ENCODE measurements at places on chromosomes 12 and 14. TPM values are rescaled to one million over a fixed set of nuclear protein-coding genes. Genes with fewer than 3 reads are reported as not detected.
A peak's percentile ranks its signal among the peaks of the same experiment; 100 is the strongest.

CCDC175 gene
- not detected for total RNA-seq

PTCSC3 gene
- not detected for total RNA-seq

DNA sequence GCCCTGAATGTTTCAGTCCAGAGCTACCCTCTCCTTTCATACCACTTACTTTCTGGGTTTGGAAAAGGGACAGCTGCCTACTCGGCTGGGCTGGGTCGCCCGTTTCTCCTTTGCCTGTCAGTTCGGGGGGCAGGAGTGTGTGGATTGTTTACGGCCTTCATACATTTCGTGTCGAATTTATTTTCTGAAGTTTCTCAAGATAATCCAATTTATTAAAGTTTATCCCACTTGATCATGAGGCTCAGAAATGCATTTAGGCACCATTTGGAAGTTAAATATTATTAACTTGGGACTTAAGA lies 608 bp downstream of the ZNF410 start:
- H3K4me1 ChIP-seq = peaks cover 19% of the 10 kb centered on the region
- no peaks in the 10 kb centered on the region for H3K27me3 ChIP-seq
- peak overlapping the region; percentile 93 for H3K4me3 ChIP-seq
- H3K27ac ChIP-seq = peak overlapping the region; percentile 97
- DNase-seq = no peak

ADCY6 gene
- total RNA-seq = 26.0 TPM

- H3K4me3 ChIP-seq = no peak overlapping the region
- no peaks in the 10 kb centered on the region for H3K27me3 ChIP-seq
- H3K27ac ChIP-seq = no peak overlapping the region
- H3K36me3 ChIP-seq = no peaks in the 10 kb centered on the region
These were observed 15.5 kb upstream of the KLC1 start for GRCh38 chr14:103613517-103613916.

- no peaks in the 10 kb centered on the region for H3K4me1 ChIP-seq
- no peak overlapping the region for H3K4me3 ChIP-seq
- no peak overlapping the region for H3K27ac ChIP-seq
- H3K36me3 ChIP-seq = no peaks in the 10 kb centered on the region
These were observed 72.0 kb downstream of the FOS start for GRCh38 chr14:75350505-75351060.

DNA sequence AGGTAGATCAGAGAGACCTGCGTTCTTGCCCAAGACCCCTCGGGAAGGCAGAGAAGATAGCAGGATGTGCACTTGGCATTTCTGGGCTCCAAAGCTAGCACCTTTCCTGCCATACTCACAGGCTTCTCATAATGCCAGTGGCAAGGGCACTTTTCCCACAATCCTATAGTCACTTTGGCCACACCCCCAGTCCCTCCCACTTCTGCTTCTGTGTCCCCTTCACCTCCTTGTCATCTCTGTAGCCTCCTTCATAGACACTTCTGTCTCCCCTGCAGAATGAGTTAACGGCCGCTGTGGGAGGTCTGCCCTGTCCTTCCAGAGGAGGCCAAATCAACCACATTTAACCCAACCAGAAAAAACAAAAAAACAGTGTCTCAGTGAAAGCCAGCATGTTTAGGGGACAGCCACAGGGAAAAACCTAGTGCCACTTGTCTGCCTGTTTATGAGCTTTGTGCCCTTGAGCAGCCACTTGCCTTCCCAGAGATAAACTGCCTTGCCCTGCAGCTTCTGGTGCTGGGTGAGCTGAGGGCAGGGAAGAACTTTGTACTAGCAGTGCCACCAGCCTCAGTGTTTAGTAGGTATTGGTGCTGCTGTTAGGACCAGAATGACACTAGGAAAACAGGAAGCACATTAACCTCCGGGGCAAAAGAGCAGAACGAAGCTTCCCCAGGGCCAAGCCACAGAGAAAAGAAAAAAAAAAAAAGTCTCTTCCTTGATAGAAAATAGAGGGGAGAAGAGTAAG lies 193.0 kb upstream of the PWP1 start:
- no peaks in the 10 kb centered on the region for H3K27me3 ChIP-seq
- no peaks in the 10 kb centered on the region for H3K36me3 ChIP-seq
- H3K4me1 ChIP-seq = peaks cover 5% of the 10 kb centered on the region
- H3K4me3 ChIP-seq = no peak overlapping the region
- peak; percentile 33 for DNase-seq

DNA sequence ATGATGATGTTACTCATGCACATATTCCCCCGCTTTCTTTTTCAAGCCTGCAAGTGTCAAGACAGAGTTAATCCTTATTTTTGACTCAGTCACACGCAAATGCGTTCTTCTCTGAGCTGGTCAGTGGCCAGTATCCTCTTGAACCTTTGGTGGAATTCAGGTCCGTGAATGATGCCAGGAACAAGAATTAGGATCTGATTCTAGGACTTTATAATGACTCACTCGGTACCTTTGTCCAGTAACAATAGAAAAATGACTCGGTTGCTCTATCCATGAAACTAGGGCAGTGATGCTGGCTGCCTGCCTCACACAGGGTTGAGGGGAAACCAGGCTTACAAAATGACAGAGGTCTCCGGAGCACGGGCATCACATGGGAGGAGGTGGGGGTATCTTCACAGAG lies 185.8 kb upstream of the NUDT4 start:
- H3K27ac ChIP-seq = no peak overlapping the region
- no peak for DNase-seq
- H3K4me3 ChIP-seq = no peak overlapping the region

PROX2 gene
- total RNA-seq = not detected

DNA sequence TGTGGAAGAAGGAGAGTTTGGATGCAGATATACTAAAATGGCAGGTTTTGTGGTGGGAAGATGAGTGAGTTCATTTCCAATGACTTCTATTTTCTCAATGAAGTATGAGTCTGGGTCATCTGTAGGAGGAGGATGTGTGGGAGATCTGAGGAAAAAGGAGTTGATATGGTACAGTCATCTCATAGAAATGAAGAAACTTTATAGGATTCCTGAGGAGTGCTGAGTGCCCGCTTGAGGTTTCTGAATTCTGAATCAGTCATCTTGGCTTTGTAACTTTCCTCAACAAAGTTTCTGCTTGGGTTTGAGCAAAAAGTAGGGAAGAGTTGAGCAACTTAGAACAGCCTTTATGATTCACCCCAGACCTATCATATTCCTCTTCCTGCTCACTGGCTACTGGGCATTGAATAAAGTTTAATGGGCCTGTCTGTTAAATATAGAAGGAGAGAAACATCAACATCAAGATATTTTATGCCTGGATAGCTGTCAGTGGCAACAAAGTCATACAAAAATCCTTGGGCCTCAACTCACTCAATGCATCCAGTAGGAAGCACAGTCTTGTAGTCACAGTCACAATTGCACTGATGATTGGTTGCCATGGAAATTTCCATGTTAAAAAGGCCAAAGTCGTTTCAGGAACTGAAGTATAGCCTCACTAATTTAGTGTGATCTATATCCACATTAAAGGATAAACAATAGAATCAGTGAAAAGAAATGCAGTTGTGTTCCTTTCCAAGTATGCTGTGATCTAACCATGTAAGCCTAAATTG lies 284.7 kb downstream of the DUSP6 start:
- no peaks in the 10 kb centered on the region for H3K4me1 ChIP-seq
- H3K36me3 ChIP-seq = no peaks in the 10 kb centered on the region
- no peak overlapping the region for H3K4me3 ChIP-seq
- no peak overlapping the region for H3K27ac ChIP-seq
- DNase-seq = no peak

GRCh38 chr12:50016501-50017475 lies 8.5 kb downstream of the RACGAP1 start:
- H3K27me3 ChIP-seq = no peaks in the 10 kb centered on the region
- no peak overlapping the region for H3K4me3 ChIP-seq
- H3K4me1 ChIP-seq = peaks cover 30% of the 10 kb centered on the region
- DNase-seq = peak; percentile 76

GRCh38 chr12:70443062-70443673 lies 77.1 kb downstream of the KCNMB4 start:
- no peak overlapping the region for H3K27ac ChIP-seq
- no peaks in the 10 kb centered on the region for H3K36me3 ChIP-seq
- no peaks in the 10 kb centered on the region for H3K4me1 ChIP-seq
- H3K4me3 ChIP-seq = no peak overlapping the region

KRT74 gene
- total RNA-seq = not detected

GRCh38 chr12:1642513-1642912 lies 13.5 kb downstream of the WNT5B start:
- peaks cover 5% of the 10 kb centered on the region for H3K4me1 ChIP-seq
- no peaks in the 10 kb centered on the region for H3K36me3 ChIP-seq
- no peaks in the 10 kb centered on the region for H3K27me3 ChIP-seq
- DNase-seq = no peak
- H3K4me3 ChIP-seq = no peak overlapping the region

DNA sequence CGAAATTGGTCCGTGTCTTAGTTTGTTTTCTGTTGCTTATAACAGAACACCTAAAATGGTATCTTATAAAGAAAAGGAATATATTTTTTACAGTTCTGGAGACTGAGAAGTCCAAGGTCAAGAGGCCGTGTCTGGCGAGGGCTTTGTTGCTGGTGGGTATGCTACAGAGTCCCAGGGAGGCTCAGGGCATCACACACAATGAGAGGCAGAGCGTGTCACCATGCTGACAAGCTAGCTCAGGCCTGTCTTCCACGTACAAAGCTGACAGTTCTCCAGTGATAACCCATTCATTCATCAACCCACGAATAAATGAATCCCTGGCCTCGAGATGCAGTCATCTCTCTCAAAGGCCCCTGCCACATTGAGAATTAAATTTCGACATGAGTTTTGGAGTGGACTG lies 56.7 kb upstream of the AEBP2 start:
- no peak for DNase-seq
- no peaks in the 10 kb centered on the region for H3K27me3 ChIP-seq
- H3K4me1 ChIP-seq = no peaks in the 10 kb centered on the region
- no peak overlapping the region for H3K27ac ChIP-seq
- H3K4me3 ChIP-seq = no peak overlapping the region

GALNT16 gene
- 2.7 TPM for total RNA-seq

AQP6 gene
- total RNA-seq = 0.06 TPM

SYNDIG1L gene
- total RNA-seq = 2.4 TPM

KLHL33 gene
- total RNA-seq = 0.24 TPM

- no peaks in the 10 kb centered on the region for H3K4me1 ChIP-seq
- no peaks in the 10 kb centered on the region for H3K36me3 ChIP-seq
- DNase-seq = no peak
- no peaks in the 10 kb centered on the region for H3K27me3 ChIP-seq
- no peak overlapping the region for H3K4me3 ChIP-seq
These were observed 34.6 kb downstream of the NOC4L start for GRCh38 chr12:132178801-132179401.

ZC2HC1C gene
- total RNA-seq = 3.2 TPM

GRCh38 chr12:114974826-114975639 lies 291.1 kb upstream of the TBX3 start:
- H3K36me3 ChIP-seq = no peaks in the 10 kb centered on the region
- DNase-seq = no peak
- H3K4me1 ChIP-seq = no peaks in the 10 kb centered on the region
- no peaks in the 10 kb centered on the region for H3K27me3 ChIP-seq

GPR68 gene
- total RNA-seq = 2.8 TPM

TPH2 gene
- total RNA-seq = not detected

DNA sequence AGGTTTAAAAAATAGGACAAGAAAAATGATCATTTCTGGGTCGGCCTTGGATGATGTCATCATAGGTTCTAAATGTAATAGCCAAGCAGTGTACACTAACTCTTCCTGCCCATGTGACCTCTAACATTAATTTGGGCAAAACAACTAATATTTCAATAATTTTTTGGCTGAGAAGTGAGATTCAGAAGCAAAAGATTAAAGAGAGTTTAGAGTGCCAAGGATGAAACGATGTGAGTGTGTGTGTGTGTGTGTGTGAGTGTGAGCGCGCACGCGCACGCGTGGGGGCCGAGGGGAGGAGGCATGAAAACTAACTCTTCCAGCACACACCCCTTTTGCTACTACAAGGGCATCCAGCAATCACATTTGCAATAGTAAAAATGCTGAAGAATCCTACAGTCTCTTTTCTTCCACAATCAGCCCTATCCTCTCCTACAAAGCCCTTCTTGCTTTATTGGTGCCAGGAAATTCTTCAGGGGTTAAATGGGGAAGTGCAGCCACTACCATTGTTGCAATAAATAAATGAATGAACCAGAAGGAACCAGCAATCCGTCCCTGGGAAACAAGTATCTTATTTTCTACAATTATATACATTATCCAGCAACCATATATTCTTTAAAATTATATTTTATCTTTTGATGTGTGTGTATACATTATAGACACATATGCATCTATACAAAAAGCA lies 52.9 kb downstream of the PEBP1 start:
- no peaks in the 10 kb centered on the region for H3K27me3 ChIP-seq
- no peak overlapping the region for H3K27ac ChIP-seq
- H3K4me1 ChIP-seq = no peaks in the 10 kb centered on the region
- H3K4me3 ChIP-seq = peak overlapping the region; percentile 24
- DNase-seq = peak; percentile 85
- H3K36me3 ChIP-seq = no peaks in the 10 kb centered on the region

DNA sequence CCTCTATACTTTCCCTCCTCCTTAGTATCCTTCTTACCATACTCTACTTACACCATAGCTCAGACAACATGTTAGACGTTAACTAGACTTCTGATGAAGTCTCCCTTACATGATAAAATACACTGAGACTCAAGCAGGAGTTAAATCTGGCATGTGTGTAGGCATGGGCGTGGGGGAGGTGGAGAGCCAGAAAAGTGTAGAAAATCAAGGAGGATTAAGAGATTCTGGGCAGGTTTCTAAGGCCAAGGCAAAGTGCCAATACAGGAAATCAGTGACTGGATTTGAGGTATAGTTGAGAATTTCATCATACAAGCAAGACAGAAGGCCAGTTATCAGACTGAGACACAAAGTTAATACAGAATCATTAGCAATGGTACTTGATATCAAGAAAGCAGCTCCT lies 37.4 kb downstream of the EPS8 start:
- H3K36me3 ChIP-seq = no peaks in the 10 kb centered on the region
- no peak overlapping the region for H3K27ac ChIP-seq
- H3K4me3 ChIP-seq = no peak overlapping the region

GRCh38 chr14:73817020-73817655 lies 34.5 kb upstream of the PTGR2 start:
- DNase-seq = no peak
- no peaks in the 10 kb centered on the region for H3K4me1 ChIP-seq
- no peaks in the 10 kb centered on the region for H3K36me3 ChIP-seq
- H3K27me3 ChIP-seq = no peaks in the 10 kb centered on the region
- H3K27ac ChIP-seq = no peak overlapping the region

GRCh38 chr12:21823581-21823980 lies 49.1 kb upstream of the KCNJ8 start:
- H3K27ac ChIP-seq = no peak overlapping the region
- peaks cover 3% of the 10 kb centered on the region for H3K4me1 ChIP-seq
- no peaks in the 10 kb centered on the region for H3K36me3 ChIP-seq
- DNase-seq = peak; percentile 21

IL22 gene
- not detected for total RNA-seq

GDF11 gene
- total RNA-seq = 6.8 TPM

GRCh38 chr14:65303190-65303898 lies 109.2 kb upstream of the FUT8 start:
- H3K27ac ChIP-seq = no peak overlapping the region
- DNase-seq = no peak
- H3K4me3 ChIP-seq = no peak overlapping the region
- no peaks in the 10 kb centered on the region for H3K36me3 ChIP-seq

DNA sequence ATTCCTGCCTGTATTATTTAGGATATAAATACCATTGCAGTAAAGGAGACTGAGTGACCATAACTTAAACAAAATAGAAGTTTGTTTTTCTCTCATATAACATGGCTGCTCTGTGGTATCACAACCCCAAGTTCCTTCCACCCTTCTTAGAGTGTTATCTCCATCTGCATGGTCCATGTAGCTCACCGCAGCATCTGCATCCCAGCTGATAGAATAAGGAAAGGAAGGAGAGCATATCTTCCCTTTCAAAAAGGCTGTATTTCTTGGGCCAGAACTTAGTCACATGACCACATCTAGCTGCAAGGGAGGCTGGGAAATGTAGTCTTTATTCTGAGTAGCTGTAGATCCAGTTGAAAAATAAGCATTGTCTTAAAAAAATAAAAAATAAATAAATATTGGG lies 184.8 kb upstream of the NUDT4 start:
- no peaks in the 10 kb centered on the region for H3K27me3 ChIP-seq
- H3K4me3 ChIP-seq = no peak overlapping the region
- no peak for DNase-seq
- no peak overlapping the region for H3K27ac ChIP-seq
